ENCODE measurements at places on chromosomes 12 and 14. TPM values are rescaled to one million over a fixed set of nuclear protein-coding genes. Genes with fewer than 3 reads are reported as not detected.

DNA sequence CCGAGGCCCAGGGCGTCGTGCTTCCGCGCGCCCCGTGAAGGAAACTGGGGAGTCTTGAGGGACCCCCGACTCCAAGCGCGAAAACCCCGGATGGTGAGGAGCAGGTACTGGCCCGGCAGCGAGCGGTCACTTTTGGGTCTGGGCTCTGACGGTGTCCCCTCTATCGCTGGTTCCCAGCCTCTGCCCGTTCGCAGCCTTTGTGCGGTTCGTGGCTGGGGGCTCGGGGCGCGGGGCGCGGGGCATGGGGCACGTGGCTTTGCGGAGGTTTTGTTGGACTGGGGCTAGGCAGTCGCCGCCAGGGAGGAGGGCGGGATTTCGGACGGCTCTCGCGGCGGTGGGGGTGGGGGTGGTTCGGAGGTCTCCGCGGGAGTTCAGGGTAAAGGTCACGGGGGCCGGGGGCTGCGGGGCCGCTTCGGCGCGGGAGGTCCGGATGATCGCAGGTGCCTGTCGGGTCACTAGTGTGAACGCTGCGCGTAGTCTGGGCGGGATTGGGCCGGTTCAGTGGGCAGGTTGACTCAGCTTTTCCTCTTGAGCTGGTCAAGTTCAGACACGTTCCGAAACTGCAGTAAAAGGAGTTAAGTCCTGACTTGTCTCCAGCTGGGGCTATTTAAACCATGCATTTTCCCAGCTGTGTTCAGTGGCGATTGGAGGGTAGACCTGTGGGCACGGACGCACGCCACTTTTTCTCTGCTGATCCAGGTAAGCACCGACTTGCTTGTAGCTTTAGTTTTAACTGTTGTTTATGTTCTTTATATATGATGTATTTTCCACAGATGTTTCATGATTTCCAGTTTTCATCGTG lies 612 bp downstream of the MDM2 start:
- peak; percentile 94 for DNase-seq

DNA sequence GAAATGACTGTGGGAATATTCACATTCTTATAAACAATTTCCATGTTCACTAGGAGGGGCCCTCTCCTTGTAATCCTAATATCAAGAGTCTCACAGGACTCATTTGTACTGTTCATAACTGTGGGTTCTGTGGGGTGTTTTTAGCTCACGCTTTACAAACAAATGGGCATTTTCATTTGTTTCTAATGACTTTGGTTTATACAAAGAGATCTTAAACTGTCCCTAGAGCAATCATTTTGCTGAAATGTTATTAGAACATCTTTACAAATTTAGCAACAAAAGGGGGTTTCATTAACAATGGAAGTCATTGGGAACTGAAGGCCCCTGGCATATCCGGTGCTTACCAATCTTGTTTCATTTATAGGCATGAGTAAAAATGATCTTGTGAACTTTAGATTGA lies 370.5 kb downstream of the TRHDE start:
- DNase-seq: no peak

- no peak for DNase-seq
Measured at GRCh38 chr12:68865399-68866164, 57.6 kb downstream of the MDM2 start.

- no peak for DNase-seq
Measured at GRCh38 chr14:49975799-49976198, 82.9 kb downstream of the ARF6 start.

GRCh38 chr12:55847033-55847432 lies 4.3 kb upstream of the MMP19 start:
- no peak for DNase-seq

DNA sequence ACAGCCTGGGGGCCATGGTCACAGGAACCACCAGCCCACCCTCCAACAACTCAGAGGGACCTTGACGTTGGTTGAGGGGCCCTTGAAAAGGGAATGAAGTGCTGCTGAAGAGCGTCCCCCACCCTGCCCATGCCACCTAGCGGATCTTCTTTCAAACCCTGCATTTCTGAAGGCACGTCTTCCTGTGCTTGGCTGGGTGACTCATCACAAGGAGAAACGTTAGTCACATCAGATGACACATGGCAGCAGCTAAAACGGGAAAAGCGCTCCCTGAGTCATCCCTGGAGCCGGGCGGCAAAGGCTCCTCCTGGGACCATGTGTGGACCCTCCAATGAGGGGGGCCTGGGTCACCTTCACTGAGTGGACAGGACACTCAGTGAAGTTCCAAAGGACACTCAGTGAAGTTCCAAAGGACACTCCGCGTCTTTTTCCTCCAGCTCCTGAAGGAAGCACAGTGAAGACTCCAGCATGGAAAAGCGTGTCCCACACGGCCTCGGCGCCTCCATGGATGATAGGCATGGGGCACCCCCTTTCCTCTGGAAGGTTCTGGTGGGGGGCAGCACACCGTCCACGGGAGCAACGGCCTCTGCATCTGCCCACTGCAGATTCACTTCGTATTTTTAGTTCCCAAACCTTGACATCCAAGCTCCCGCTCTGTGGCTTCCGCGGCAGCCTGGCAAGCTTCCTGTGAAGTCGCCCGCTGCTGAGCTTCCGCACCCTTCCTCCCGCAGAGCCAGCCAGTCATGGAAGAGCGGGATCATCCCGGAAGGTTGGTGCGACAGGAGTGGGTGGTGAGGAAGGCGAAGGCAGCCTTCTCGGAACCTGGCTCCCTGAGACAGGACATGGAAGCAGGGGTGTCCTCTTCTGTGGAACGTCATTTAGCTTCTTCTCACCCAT lies 383.4 kb downstream of the VRK1 start:
- peak; percentile 48 for DNase-seq

- DNase-seq: no peak
Measured at GRCh38 chr14:55111122-55111708, 17.8 kb upstream of the LGALS3 start.

GRCh38 chr12:4858386-4858785 lies 51.3 kb upstream of the KCNA1 start:
- no peak for DNase-seq

GRCh38 chr12:66584673-66585072 lies 94.2 kb downstream of the GRIP1 start:
- no peak for DNase-seq

- DNase-seq: no peak
Measured at GRCh38 chr12:128813392-128813791, 10.4 kb downstream of the SLC15A4 start.

- DNase-seq: no peak
Measured at GRCh38 chr14:83734431-83734830, 1795.5 kb upstream of the FLRT2 start.

- no peak for DNase-seq
Measured at GRCh38 chr12:116370004-116370404, 92.5 kb upstream of the MED13L start.

- DNase-seq: no peak
Measured at GRCh38 chr12:130514149-130514551, 176.5 kb downstream of the PIWIL1 start.

DNA sequence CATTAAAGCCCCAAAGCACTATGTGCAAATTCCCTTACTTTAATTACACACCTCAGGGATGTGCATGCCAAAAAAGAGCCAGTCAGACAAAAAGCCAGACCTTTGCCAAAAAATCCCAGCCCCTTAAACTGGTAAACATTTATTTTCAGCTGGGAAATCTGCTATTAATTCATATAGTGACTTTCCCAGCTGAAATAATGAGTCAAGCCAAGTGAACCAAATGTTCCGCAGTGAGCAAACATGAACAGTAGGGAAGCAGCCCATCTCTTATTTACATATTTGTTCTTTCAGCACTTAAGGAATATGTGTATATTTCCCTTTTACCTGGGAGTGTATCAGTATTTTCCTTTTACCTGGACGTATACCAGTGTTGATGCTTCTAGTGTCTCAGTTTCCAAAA lies 44.0 kb upstream of the OTX2 start:
- no peak for DNase-seq

GRCh38 chr14:99007795-99008194 lies 264.2 kb downstream of the BCL11B start:
- no peak for DNase-seq

DNA sequence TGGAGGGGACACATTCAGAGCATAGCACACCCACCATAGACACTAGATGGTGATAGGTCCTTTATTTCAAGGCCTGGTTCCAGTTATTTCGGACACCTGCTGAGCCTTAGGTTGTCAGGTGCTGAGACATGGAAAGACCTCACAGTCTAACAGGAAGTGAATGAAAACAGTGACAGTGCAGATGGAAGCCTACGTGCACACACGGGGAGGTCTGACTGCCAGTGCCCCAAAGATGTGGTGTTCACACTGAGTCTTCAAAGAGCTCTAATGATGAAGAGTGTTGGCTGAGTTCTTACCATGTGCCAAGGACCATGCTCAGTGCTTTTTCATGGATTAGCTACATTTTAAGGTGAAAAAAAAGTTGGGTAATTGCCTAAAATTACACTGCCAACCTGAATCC lies 46.6 kb downstream of the CKB start:
- no peak for DNase-seq

DNA sequence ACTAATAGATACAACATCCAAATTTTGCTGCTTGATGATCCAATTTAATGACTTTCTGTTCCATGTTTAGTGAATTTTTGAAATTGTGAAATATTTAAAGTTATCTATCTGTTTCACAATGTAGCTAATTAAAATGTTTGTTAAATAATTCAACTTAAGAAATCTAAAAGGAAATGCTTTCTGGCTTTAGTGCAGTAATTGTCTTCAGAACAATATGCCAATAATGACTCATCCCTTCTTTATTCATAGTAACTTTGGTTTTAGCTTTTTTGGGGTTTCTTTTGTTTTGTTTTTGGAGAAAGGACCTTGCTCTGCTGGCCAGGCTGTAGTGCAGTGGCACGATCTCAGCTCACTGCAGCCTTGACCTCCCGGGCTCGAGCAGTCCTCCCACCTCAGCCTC lies 479.2 kb upstream of the RGS6 start:
- no peak for DNase-seq

GRCh38 chr14:32719601-32720000 lies 219.1 kb upstream of the NPAS3 start:
- no peak for DNase-seq

DNA sequence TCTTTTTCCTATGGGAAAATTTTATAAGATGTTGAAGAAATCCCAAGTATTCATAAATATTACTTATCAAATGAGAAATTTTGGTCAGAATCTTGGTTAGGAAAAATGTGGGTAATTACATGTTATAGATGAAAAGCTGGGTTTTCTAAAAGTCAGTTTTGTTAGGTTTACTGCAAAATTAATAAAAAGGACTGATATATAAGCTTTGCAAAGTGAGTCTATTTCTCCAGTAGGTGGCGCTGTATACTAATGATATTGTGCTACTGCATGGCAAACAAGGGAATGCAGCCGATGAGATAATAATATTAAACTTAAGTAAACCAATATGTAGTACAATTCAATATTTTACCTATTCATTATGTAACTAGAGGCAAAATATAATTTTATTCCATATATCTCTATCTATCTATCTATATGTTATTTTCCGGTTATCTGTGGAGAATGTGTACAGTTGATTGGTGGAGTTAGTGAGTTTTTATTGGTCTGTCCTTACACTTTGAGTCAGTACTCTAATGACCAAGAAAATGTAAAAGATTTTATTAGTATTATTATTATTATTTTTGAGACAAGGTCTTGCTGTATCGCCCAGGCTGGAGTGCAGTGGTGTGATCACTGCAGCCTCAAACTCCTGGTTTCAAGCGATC lies 32.9 kb downstream of the MIPOL1 start:
- DNase-seq: peak; percentile 26

DNA sequence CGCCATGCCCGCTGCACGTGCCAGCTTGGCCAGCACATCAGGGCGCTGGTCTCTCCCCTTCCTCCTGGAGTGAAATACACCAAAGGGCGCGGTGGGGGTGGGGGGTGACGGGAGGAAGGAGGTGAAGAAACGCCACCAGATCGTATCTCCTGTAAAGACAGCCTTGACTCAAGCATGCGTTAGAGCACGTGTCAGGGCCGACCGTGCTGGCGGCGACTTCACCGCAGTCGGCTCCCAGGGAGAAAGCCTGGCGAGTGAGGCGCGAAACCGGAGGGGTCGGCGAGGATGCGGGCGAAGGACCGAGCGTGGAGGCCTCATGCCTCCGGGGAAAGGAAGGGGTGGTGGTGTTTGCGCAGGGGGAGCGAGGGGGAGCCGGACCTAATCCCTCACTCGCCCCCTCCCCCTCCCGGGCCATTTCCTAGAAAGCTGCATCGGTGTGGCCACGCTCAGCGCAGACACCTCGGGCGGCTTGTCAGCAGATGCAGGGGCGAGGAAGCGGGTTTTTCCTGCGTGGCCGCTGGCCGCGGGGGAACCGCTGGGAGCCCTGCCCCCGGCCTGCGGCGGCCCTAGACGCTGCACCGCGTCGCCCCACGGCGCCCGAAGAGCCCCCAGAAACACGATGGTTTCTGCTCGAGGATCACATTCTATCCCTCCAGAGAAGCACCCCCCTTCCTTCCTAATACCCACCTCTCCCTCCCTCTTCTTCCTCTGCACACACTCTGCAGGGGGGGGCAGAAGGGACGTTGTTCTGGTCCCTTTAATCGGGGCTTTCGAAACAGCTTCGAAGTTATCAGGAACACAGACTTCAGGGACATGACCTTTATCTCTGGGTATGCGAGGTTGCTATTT lies 914 bp upstream of the CCND2 start:
- DNase-seq: no peak

- DNase-seq: no peak
Measured at GRCh38 chr14:50039734-50040400, 76.5 kb downstream of the VCPKMT start.

DNA sequence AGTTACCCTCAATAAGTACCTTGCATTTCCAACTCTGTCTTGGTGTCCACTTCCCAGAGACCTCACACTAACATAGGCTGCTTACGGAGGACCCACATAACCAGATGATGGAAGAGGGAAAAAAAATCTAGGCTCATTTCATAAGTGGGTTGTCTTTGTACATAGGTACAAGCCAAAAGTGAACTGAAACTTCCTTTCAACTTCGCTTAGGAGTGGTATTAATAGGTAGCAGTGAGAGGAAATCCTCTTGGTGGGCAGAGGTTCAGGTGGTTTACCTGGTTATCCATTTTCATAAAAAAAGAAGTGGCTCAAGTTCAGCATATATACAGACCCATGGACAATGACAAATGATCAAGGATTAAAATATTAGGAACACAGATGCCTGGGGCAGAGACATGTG lies 35.8 kb upstream of the RNU6-7 start:
- DNase-seq: no peak

HEBP1 gene
- 14.7 TPM for total RNA-seq

CABP1 gene
- not detected for total RNA-seq

PLEKHH1 gene
- 11.5 TPM for total RNA-seq

SLCO1B1 gene
- not detected for total RNA-seq

PLBD1 gene
- 6.6 TPM for total RNA-seq

MMP17 gene
- 1.7 TPM for total RNA-seq

GLIPR1L2 gene
- total RNA-seq: 0.29 TPM

PLEKHD1 gene
- 0.41 TPM for total RNA-seq

ALDH1L2 gene
- 15.0 TPM for total RNA-seq

BBOF1 gene
- 9.2 TPM for total RNA-seq

ZNF385A gene
- 11.6 TPM for total RNA-seq

PKP2 gene
- total RNA-seq: 19.6 TPM
